ENCODE measurements at places on chromosomes 1 and 21.

GRCh38 chr21:18006691-18007090, 187.5 kb upstream of the C21orf91 start:
- no peak for DNase-seq

DNA sequence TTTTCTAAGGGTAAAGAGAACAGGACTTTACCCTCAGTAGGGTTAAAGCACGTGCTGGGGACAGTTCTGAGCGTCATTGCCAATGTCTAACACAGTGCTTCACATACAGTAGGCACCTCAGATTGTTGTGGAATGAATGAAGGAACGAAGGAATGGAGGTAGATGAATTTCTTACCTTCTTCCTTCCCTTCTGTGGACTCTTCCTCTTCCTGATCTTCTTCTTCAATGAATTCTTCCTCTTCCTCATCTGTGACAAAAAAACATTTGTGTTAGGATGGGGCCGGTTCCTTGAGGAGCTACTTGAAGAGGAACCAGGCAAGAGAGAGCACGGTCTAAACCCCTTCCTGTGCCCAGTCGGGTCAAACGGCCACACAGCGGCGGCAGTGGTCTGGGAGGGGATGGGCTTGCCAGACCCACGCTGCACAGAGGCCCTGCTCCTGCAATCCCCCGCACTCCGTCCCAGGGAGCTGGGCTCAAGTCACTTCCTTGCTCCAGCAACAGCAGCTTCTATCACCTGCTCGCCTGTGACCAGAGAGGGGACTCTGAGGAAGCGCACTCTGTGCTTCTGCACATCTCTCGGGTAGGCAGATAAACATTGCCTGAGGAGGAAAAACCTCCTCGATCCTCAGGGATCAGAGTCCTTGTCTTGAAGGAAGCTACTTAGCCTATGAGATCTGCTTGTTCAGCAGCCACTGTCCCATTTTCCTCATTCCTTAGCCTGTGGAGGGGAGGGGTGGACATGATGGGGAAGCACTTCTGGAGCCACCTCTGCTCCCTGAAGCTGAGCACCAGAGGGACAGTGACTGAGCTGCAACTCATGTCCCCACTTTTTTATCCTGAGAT, 8.0 kb upstream of the SLC30A2 start:
- no peak for DNase-seq

GRCh38 chr1:51901151-51901550, 22.6 kb upstream of the NRDC start:
- DNase-seq, result no peak

DNA sequence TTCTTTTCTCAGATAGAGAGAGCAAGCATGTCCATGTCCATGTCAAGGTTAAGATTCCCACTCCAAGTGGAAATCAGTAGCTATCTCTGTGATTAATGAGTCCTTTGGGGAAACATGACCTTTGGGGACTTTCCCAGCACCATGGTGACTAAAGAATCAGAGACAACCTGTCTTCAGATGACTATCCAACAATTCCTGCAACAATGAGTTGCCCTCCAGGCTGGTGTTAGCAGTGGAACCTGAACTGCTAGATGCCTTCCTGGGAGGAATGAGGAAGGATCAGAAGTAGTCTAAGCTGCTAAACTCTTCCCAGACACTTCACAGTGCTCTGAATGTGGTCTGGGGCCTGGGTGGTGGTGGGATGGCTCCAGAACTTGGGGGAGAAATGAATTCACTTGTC, 6.5 kb downstream of the S100A9 start:
- no peak for DNase-seq

GRCh38 chr1:164768619-164769018, 209.6 kb downstream of the PBX1 start:
- no peak for DNase-seq

DNA sequence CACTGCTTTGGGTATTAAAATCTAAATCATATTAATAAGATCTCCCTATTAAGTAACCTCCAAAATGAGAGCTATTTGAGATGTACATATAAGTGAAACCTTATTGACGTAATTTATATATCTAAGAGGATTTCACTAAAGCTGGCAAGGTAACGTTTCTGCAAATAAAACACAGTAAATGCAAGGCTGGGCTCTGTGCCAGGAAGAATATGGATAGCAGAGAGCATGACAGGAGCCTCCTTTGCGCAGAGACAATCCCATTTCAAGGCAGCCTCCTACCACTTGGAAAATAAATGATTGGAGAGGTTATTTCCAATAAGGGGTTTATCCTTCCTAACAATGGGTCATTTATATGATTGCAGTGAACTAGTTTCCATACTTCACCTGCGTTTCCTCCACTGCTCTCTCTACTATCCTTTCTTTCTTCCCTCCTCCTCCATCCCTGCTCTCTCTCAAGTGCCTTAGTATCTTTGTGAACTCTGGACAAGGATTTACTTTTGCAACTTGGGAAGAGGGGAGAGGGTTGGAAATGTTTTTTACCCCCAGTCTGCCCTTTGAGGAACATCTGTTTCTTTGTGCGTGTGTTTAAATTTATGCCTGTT, 3.0 kb upstream of the NFIA start:
- DNase-seq, result no peak

DNA sequence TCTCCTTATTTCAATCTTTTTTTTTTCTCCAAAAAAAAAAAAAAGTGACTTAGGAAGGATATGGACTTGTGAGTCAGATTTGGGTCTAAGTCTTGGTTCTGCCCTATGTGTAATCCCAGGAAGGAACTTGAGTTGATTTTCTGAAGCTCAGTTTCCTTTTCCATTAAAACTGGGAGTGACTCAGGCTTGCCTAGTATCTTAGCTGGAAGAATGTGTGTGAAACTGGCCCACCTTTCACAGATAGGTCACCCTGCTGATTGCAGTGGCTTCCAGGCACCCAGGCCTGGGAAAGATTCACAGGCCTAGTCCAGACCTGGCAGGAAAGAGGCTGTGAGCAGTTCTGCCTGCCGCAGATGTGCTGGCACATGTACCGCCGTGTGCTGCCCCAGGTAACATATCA, 218.3 kb upstream of the HOOK1 start:
- no peak for DNase-seq

DNA sequence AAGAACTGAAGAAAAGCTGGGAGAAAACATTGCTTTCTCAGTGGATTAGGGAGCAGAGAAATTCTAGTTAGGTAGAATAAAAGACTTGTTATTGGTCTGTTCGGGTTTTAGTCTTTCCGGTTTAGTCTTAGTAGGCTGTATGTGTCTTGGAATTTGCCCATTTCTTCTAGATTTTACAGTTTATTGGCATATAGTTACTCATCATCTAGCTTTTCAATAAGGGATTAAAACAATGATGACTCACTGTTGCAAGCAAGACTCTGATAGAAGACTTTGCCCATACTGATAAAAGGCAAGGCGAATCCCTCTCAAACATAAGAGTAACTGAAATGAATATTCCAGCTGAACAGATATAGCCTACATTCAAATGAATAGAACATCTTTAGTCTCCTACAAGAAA, 62.3 kb downstream of the GPR137B start:
- DNase-seq, result no peak

DNA sequence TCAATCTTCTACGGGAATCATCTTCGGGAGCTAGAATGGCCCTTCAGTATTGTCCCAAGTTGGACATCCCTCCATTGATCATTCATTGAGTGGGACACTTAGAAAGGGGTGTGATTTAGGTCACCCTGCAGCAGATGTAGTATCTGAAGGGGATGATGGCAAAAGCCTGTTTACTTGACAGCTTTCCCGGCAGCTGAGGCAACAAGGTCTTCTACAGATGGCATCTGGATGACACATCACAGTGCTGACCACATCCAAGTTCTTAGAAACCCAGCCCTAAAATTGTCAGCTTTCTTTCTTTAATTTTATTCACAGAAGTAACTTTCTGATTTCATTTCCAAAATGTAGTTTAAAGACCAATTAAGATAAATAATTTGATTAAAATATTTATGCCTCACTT, 150.3 kb downstream of the AMY1C start:
- no peak for DNase-seq

DNA sequence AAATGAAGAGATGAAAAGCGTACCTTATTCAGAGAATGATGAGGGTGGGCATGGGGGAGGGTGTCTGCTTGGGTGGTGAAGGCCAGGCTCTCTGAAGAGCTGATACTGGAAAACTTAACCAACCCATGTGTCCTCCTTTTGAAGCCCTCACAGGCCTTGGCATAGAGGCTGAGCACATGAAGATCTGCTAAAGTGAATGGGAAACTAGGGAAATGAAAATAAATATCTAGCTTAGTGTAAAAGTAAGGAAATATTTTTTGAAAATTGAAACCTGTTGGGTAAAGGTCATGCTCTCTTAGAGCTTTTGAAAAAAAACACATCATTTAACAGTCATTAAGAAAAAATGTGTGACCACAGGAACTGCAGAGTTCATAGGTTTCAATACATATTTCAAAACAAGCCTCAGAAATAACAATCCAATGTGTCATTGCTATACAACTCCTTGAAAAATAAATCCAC, 40.5 kb upstream of the RALGPS2 start:
- no peak for DNase-seq

- peak; percentile 47 for DNase-seq
Observed at GRCh38 chr1:6245869-6246496, 2.0 kb downstream of the HES3 start.

- DNase-seq, result no peak
Observed at GRCh38 chr1:159941591-159942560, 3.5 kb downstream of the IGSF9 start.

DNA sequence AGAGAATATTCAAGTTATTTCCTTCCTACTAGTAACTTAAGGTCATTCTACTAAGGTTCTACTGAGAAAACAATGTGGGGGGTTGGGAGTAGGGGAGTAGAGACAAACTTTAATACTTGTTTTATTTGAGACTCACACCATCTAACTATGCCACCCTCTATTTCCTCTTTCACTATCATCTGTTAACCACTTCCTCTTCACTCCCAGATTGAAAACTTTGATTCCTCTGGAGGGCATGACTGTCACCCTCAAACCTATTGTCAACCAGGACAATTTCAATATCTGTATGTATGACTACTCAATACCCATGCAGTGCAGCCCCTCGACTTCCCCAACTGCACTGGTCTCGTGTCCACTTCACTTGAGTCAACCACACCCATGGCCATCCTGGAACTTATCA, 165.6 kb upstream of the POGK start:
- no peak for DNase-seq

DNA sequence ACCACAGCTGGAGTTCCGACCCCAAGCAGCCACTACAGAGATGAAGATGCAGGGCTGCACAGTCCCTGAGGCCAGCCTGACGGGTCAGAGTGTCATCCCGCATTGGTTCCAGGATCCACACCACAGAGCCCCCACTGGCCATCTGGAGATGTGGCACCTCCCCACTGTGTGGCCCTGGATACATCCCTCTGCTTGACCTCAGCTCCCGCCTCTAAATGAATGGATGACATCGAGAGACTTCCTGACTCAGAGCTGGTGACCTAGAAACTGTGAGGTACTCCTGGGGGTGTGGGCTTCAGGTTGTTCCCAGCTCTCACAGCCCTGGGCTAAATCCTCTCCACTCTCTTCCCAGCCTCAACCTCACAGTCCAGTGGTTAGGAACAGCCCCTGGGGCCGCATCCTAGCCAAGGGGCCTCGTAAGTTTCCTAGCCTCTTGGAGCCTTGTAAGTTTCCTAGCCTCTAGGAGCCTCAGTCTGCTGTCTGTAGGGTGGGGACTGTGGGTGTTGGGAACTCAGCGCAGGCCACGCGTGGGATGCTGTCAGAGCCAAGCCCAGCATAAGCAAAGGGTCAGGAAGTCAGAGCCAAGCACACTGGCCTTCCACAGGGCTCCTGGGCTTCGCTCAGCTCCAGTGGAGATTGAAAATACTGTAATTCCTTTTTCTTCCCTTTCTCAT, 87.5 kb upstream of the RUNX3 start:
- DNase-seq, result no peak

GRCh38 chr1:90718411-90719329, 1.6 kb upstream of the BARHL2 start:
- DNase-seq, result peak; percentile 43

DNA sequence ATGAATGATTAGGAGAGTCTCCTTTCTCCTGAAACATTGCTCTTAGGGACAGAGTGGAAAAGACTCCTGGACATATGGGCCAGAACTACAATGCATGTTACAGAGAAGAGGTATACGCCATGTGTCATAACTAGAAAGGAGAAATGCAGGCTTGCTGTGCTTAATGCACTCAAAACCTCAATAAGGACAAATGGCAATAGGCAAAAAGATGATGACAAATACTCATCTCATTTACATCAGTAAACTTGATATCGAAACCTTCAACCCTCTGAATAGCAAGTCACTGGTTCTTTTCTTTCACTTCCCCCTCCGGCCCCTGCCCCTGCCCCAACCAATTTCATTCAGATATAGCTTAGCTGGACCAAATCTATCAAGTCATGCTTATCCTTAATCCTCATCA, 1.9 kb upstream of the GPR88 start:
- no peak for DNase-seq

DNA sequence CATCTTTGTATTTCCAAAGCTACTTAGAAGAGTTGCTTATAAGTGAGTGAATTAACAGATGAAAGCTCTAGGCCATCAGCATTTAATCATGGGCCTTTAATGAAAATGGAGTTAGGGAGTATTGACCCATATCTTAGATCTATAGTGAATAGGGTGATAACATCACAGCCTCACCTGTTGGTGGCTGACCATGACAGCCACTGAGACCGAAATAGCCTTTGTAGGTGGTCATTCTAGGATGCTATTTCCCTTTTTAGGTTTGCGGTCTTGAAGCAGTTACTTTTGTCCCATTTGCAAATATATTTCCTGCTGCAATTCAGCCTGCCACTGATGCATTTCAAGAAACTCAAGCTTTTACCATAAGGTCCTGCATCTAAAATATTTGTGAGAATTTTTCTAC, 410.1 kb upstream of the LYPLAL1 start:
- no peak for DNase-seq

Data from cerebellum (tissue), 4 donors.